Right ventricle myocardium inferior (tissue), 1 donor: ENCODE measurements at places on chromosomes 6 and 20.
A peak's percentile ranks its signal among the peaks of the same experiment; 100 is the strongest.

- no peak for DNase-seq
These were observed 3.9 kb downstream of the CCN2 start for GRCh38 chr6:131946992-131947955.

GRCh38 chr6:168365422-168366165, 46.0 kb upstream of the DACT2 start:
- DNase-seq = peak; percentile 33

DNA sequence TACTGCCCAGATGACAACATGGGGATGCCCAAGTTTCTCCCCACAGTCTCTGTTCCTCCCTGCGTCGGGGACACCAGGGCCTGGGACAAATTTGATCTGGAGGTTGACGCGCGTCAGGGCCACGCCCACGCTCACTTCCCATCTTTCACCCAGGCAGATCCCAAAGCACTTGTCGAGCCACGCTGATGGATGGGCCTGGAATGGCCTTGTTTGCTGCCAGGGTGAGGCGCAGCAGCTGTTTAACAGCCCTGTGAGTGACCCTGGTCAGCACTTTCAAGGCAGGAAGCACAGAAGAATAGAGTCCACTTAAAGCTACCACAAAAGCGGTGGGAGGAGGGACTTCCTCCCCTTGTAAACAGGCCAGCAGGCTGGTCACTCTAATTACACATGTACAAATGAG, 324.7 kb upstream of the JARID2 start:
- DNase-seq = peak; percentile 87

GRCh38 chr6:164337024-164337924, 922.8 kb downstream of the QKI start:
- DNase-seq = peak; percentile 68

GRCh38 chr6:113447088-113447831, 409.9 kb upstream of the MARCKS start:
- DNase-seq = no peak

- DNase-seq = no peak
These were observed 11.7 kb downstream of the ADNP start for GRCh38 chr20:50919567-50919966.

DNA sequence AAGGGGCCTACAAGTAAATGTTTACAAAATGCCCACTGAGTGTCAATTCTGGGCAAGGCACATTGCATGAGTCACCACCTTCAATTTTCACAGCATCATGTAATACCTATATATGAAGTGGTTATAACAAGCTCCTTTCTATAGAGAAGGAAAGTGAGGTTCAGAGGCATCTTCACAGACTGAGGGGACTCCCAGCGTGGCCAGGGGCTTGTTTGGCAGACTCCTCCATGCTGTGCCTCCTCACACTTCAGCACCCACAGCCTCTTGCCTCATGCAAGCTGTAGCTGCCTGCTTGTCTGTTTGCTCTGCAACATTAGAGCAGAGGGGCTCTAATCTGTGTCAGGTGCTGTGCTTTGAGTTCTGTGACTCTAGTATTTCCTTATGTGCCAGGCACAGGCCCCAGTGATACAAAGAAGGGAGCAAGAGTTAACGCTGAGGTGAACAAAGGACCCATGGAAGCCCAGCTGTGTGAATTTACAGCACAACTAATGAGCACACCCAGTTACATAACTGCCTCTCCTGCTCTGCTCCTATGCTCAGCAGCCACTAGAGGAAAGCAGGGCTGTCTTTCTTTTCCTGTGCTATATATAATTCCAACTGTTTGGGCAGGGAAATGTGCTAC, 72.3 kb downstream of the ZHX3 start:
- no peak for DNase-seq

- DNase-seq = no peak
These were observed 3.9 kb downstream of the CNKSR3 start for GRCh38 chr6:154506582-154506981.

GRCh38 chr6:34511915-34512737, 44.0 kb downstream of the SPDEF start:
- no peak for DNase-seq

DNA sequence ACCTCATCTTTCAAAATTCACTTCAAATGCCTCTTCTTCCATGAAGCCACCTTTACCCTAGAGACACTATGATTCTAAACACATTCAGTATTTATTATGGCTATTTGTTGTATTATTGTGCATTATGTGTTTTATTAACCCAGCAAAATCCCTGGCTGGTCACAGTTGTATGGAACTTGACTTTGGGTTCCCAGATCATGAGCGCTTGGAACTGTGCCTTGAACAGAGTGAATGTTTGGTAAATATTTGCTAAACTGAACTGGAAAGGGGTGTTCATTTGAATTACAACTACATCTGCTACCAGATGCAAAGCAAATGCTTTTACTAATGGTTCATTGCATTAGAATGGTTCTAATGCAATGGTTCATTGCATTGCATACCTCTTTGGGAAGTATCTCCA, 259.8 kb downstream of the PKHD1 start:
- no peak for DNase-seq

DNA sequence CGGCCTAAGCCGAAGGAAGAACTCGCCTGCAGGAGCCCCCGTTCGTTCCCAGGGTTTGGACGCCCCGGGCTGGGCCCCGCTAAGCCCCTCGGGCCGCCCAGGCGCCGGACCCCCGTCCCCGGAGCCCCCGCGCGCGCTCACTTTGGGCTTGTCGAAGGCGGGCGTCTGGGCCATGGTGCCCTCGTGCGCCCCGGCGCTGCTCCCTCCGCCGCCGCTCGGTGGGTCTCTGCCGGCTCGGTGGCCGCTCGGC, 140 bp downstream of the ADA start:
- DNase-seq = no peak

- DNase-seq = no peak
These were observed 65.8 kb upstream of the CD93 start for GRCh38 chr20:23151885-23152284.

DNA sequence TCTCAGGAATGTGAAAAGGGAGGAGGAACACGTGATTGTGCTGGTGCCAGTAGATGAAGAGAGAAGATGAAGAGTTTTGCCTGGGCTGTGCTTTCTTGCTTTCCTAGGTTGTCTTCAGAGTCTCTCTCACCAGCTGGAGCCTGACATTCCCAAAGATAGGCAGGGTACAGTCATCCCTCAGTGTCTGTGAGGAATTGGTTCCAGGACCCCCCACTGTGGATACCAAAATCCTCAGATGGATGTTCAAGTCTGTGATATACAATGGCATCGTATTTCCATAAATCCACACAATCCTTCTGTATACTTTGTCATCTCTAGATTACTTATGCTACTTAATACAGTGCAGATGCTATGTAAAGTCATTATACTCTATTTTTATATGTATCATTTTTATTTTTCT, 113.5 kb downstream of the SAMD5 start:
- no peak for DNase-seq

DNA sequence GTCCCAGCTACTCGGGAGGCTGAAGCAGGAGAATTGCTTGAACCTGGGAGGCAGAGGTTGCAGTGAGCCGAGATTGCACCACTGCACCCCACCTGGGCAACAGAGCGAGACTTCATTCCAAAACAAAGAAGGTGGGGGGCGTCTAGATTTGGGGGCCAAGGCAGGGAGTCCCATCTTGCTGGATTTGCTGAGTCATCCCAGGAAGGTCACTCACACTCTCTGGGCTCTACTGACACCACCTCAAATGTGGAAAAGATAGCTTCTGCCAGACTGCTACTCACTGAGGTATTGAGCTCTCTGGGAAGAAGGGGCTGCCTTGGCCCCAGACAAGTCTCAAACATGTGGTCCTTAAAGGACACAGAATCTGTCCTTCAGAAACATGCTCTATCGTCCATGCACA, 74.3 kb downstream of the RIPOR3 start:
- DNase-seq = no peak

GRCh38 chr6:159252955-159253508, 83.8 kb downstream of the FNDC1 start:
- no peak for DNase-seq

- DNase-seq = no peak
These were observed 569.8 kb downstream of the QKI start for GRCh38 chr6:163984124-163984936.

DNA sequence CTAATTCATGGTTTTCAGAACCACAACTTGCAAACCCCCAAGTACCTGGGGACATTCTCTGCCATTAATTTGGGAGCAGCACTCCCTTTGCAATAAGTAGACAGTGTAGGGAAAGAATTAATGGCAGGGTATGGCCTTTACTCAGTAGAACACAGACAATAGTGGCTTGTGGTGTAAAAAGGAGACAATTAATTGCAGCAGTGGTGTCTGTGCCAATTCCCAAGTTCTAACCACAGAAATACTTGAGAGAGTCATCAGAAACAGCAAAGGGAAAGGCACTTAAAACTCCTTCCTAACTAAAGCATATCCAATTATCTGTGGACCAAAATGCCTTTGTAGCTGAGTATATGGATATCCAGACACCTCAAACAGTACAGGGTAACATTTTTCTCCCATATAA, 257.6 kb upstream of the POU3F2 start:
- no peak for DNase-seq

GRCh38 chr6:167806061-167806700, 20.5 kb upstream of the AFDN start:
- DNase-seq = no peak

DNA sequence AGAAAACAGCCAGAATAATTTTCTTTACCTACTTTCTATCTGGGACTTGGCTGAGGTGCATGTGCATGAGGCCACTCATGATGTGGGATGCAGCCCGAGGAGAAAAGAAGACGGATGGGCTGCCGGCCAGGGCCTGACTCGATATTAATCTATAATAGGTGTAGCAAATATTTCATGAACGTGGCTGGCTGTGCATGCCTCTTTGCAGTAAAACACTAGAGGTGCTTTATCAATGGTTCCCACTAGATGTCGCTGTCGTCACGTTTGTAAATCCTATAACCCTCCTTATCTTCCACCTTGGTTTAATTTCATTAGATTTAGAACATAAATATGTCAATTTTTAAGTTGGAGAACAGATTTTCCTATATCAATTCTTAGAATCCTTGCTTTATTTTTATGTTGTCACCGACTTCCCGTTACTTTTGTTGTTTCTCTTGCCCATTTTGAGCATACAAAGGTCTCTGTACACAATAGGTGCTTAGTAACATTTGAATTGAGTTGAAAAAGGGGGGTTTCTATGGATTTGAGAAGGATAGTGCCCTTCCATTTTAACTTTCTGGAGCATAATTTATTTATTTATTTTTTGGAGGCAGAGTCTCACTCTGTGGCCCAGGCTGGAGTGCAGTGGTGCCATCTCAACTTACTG, 19.6 kb upstream of the FERMT1 start:
- no peak for DNase-seq

DNA sequence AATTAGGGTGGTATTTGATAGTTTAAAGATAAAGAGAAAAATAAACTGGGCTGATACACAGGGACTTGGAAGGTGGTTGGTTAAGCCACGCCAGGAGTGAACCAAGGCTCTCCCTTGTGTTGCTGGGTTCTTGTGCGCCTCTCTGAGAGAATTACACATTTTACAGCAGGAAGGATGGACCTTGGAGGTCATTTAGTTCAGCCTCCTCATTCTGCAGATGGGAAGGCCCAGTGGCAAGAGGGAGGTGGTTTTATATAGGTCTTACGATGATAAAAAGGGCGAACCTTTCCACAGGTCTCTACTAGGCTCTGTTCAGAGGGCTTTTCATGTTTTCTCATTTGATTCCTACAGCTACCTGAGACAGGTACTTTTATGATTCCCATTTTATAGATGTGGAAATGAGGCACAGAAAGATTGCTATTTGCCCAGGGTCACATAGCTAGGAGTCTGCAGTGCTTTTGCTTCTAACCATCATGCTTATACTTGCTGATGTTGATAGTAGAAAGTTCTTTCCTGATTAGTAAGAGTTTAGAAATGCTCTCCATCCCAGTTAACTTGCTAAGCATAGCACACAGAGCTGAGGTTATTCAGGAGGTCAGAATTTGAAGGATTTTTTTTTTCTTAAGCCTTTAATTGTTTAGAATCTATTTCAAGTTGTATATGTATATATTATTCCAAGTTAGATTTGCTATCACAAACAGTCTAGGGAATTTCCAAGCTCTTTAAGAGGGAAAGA, 12.8 kb downstream of the HIVEP1 start:
- peak; percentile 39 for DNase-seq

- no peak for DNase-seq
These were observed 190.3 kb downstream of the ZDHHC14 start for GRCh38 chr6:157571269-157571668.

DNA sequence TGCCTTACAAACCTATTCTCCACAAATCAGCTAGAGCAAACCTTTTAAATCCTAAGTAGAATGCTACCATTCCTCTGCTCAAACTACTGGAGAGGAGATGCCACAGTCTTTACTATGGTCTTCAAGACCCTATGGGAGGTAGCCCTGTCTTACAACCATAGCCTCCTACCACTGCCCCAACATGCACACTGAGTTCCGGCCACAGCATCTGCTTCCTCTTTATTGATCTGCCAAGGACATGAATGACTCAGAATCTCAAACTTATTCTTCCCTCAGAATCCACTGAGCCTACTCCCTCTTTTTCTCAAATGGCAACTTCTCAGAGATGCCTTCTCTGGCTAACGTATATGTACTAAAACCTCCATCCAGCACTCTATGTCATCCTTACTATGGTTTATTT, 12.2 kb upstream of the ANKEF1 start:
- no peak for DNase-seq

DNA sequence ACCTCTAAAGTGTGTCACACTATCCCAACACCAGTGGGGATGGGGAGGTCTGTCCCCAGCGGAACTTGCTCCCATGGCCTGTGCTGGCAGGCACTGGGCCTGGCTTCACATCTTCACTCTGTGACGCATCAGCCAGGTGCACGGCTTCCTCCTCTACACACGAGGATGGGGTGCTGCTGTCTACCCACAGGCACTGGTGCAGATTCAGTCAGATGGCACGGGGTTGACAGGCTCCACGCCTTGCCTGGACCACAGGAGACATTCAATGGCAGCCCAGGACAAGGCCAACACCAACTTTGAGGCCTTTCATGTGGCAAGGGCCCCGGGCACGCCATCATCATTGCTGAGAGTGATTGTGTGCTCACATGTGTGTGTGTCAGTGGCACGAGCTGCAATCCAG, 92.4 kb downstream of the TMEM242 start:
- no peak for DNase-seq

DNA sequence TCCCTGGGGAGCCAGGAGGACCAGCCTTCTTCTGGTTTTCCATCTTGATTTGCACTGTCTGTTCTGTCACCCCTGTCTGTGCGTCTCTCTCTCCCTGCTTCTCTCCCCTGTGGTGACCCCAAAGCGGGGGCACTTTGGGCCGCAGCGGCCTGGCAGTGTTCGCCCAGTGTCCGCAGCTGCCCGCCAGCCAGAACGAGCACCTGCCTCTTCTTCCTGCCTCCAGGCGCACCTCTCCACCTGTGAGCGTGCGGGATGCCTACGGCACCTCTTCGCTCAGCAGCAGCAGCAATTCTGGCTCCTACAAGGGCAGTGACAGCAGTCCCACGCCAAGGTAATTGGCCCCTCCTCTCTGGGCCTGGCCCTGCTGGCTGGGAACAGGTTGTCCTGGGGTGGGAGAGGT, 30.8 kb downstream of the SNPH start:
- no peak for DNase-seq
